ENCODE measurements at places on chromosomes 2 and 18.

GRCh38 chr2:623130-623922, 53.9 kb downstream of the TMEM18 start:
- DNase-seq: no peak

DNA sequence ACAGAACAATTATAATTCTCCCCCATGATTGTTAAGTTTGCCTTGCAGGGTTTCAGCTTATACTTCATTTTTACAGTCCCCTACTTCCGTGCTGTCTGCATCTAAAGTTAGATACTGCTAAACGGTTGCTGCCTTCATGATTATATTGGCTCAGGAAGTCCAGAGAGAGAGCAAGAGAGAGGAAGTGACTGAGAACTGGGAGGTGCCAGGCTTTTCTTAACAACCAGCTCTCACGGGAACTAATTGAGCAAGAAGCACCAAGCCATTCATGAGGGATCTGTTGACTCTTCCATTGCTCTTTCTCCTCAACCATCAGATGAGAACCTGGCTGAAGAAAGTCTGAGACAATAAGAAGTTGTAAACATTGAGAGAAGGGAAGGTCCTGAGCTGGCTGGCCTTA, 125.5 kb upstream of the SIX2 start:
- DNase-seq: no peak

- no peak for DNase-seq
Measured at GRCh38 chr2:263774-264492, at the start of gene SH3YL1. Gene SH3YL1, minus strand, starts transcription at chr2:264032. Its CDS starts 48 bp downstream, at chr2:263984.

GRCh38 chr2:230661072-230661957, 51.3 kb upstream of the CAB39 start:
- no peak for DNase-seq

DNA sequence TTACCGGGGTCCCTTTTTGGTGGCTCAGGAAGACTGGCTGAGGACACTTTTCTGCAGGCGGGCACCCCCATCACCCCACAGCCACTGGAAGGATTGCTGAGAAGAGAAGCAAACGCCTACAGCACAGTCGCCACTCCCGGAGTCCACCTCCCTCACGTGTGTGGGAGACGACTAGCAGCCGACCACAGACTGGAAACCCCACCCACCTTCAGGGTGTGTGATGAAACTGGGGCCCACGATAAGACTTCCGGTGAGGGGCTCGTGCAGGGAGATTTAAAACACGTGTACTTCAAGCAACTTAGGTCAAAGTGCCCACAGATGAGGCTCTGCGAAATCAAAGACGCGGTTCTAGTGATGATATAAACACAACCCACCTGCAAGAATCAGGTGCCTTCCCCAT, 26.3 kb downstream of the MBP start:
- no peak for DNase-seq

DNA sequence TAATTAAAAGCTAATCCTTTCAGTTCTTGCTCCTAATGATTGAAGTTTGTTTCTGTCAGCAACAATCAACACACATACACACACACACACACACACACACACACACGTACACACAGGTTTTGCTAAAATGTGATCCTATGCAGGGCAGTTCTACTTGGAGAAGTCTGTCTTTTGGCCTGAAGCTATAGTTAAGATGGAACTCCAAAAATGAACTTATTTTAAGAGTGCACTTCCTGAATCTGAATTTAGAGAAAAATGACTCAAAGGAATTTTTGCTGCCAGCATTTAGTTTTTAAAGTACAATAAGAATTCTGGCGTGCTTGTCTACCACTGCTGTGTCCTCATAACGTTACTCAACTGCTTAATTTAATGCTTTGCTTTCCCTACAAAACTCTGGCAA, 6.6 kb downstream of the GALNT5 start:
- peak; percentile 44 for DNase-seq

GRCh38 chr2:168316073-168316440, 68.7 kb upstream of the STK39 start:
- peak; percentile 71 for DNase-seq

DNA sequence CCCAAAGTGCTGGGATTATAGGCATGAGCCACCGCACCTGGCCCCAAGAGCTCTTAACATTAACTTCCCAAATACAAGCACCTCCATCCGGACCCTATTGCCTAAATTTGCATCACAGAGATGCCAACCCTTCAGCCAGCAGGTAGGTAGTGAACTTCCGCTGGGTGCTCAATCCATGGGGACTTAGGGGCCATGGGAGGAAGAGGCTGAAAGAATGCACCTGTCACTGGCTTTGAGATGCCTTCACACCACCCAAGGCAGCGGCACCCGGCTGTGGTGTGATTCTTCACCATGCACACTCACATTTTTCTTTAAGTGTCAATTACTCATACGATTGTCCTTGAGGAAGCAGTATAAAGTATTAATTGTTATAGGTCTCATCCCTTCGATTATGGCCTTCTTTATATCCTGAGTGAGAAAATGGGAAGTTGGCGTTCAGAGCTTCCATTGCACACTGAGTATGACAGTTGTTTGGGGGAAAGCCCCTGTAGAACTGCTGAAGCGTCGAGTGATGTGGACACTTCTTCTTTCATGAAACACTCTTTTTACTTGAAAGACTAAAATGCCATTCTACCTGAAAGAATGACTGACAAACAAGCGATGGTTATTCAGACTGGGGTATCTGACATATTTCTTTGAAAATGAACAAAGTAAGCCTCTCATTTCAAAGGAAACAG, 51.8 kb upstream of the BIN1 start:
- DNase-seq: no peak

DNA sequence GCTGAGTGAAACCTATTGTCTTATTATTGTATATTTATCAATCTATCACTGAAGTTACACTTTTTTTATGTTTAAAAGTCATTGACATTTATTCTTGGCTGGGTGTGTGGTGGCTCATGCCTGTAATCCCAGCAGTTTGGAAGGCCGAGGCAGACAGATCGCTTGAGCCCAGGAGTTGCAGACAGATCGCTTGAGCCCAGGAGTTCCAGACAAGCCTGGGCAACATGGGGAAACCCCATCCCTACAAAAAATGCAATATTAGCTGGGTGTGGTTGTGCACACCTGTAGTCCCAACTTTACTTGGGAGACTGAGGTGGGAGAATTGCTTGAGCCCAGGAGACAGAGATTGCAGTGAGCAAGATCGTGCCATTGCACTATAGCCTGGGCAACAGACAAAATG, 97.8 kb downstream of the EPC2 start:
- DNase-seq: no peak

DNA sequence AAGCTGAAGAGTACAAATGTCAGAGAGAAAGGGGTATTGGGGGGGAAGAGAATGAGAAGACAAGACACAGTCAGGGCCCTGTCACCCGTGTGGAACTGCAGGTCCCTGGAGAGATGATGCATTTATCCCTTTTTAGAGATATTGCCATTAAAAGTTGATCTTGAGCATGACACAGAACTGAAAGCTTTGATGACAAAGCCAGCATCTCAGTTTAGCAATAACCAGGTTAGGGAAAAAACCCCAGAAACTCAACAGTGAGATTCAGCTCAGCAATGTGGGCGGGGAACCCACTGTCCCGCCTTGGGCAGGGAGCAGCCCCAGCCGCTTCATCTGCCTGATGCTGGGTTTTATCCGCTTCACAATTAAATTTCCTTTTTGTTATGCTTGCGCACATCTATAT, 181.1 kb downstream of the NEDD4L start:
- DNase-seq: no peak

GRCh38 chr2:127226132-127226519, 6.0 kb upstream of the CYP27C1 start:
- DNase-seq: no peak

DNA sequence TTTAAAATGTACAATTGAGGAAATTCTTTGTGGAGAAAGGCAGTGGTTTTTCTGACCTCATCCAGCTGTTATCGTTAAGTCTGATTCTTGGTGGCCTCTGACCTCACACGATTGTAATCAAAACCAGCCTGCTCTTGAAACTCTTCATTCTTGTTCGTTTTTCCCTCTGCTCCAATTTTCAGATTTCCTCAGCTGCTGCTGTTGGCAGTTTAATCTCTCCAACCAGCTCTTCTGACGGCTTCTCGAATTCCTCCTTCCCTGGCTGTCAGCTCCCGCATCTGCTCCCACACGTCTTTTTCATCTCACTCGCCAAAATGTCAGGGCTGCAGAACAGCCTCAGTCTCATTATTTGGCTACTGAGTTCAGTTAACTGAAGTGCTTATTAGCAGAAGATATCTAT, 136.1 kb downstream of the DCDC2C start:
- no peak for DNase-seq

DNA sequence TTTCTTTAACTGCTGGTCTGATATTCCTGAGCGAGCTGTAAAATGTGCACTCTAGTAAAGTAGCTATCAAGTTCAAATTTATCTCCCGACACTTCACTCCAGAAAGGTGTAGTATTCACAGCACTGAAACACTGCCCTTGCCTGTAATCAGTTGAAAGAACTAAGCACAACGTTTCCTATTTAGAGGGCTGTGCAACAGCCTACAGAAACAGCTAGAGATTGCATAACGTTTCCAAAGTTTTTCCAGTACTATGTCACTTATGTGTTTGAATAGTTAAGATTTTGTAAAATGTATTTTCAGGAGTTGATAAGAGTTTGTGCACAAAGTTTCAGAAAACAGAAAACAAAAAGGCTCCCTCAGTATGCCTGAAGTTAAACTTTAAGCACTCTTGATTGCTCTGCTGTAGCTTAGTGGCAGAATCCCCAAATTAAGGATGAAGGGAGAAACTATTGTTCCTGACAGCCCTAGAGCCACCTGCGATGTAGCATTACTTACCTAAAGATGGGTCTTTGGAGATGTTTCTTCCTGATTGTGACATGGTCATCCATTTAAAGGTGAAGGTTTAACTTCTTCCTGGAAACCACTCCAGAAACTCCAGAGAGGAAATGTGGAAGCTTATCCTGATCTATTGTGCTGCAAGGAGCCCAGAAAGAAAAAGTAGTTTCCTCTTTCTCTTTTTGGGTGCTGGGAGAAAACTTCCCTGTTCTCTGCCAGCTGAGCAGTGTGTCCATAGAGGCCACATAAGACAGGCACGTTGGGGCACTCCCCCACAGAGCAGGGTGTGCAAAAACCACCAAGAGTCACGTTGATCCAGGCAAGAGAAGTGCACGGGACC, 536 bp downstream of the PDE1A start:
- DNase-seq: no peak

GRCh38 chr18:27794181-27794926, 382.6 kb downstream of the CDH2 start:
- DNase-seq: no peak

- peak; percentile 90 for DNase-seq
Measured at GRCh38 chr2:37189452-37190153, 1.1 kb upstream of the SULT6B1 start.

DNA sequence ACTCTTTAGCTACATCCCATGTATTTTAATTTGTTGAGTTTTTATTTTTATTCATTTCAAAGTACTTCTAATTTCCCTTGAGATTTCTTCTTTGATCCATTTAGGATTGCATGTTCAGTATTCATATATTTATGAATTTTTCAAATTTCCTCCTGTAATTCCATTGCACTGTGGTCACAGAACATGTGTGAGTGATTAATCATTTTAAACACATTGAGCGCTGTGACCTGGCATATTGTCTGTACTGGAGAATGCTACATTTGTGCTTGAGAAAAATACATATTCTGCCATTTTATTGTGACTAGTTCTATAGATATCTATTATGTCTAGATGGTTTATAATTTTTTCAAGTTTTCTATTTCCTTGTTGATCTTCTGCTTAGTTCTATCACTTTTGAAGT, 353.7 kb downstream of the RAD51AP2 start:
- no peak for DNase-seq

- no peak for DNase-seq
Measured at GRCh38 chr2:102074152-102074783, 68.3 kb upstream of the IL1R1 start.

GRCh38 chr2:197292619-197293018, 18.0 kb downstream of the ANKRD44 start:
- DNase-seq: no peak

DNA sequence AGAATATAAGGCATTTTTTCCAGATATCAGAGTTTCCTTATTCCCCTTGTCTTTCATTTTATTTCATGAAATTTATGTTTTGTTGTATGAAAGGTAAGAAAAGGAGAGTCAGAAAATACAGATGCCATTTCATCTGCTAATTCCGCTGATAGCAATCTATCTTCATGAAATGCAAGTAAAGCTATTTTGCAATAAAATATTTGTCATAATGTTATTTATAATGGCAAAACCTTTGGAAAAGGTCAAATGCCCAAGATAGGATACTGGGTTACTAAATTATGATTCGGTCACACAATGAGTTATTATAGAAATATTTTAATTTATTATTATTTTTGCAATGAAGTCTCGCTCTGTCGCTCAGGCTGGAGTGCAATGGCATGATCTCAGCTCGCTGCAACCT, 124.2 kb downstream of the SPP2 start:
- no peak for DNase-seq

DNA sequence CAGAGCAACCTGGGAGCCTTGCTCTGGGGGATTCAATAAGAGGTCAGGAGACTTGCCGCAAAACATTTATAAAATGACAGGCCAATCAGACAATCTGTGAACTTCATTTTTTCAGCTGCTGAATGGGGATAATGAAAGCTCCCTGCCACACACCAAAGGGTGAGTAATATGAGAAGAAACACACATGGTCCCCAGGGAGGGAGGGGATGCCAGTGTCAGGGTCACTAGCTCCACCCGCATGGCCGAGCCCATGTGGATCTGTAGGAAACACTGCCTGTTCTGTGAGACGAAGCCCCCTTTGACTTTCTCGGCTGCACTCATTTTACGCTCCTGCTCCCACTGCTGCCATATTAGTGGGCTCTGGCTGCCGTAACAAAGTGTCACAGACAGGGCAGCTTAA, 521.0 kb upstream of the RAB6C start:
- DNase-seq: no peak

GRCh38 chr18:73059280-73059679, 191.5 kb upstream of the NETO1 start:
- DNase-seq: no peak

DNA sequence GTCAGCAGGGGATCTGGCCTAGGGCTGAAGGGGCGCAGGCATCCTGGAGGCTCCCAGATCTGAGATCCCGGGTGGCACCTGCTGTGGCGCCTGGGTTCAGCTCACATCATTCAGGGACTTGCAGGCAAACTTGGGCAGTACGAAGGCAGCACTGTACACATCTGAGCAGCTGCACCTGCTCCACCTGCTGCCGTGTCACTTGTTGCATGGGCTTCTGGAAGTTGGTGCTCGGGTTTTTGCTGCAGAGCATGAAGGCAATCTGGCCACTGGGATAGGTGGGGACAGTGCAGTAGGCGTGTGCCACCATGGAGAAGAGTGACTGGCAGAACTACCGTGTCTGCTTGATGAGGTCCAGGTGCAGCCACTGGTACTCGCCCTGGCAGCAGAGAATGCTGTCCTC, 48.6 kb downstream of the UGGT1 start:
- DNase-seq: no peak

GRCh38 chr2:48693066-48693465, 62.5 kb downstream of the LHCGR start:
- DNase-seq: peak; percentile 18

DNA sequence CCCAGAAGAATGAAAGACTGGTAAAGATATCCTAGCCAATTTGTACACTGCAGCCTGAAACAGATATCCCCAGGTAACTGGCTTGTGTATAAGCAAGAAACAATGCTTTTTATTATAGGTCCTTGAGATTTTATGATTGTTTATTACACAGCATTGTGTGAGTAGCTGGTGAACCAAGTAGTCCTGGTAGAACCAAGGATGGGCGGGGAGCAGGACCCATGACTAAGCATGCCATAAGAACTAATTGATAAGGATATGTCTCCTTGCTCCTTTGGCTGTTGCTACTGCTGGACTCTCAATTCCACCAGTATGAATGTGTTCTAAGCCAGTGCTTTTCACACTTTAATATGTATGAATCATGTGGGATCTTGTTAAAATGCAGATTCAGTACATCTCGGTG, 12.3 kb upstream of the ALMS1 start:
- no peak for DNase-seq

Data from astrocyte of the spinal cord (primary cell).